GM23338 (cell line): ENCODE measurements at places on chromosomes 16 and 17.
A peak's percentile ranks its signal among the peaks of the same experiment; 100 is the strongest.

DNA sequence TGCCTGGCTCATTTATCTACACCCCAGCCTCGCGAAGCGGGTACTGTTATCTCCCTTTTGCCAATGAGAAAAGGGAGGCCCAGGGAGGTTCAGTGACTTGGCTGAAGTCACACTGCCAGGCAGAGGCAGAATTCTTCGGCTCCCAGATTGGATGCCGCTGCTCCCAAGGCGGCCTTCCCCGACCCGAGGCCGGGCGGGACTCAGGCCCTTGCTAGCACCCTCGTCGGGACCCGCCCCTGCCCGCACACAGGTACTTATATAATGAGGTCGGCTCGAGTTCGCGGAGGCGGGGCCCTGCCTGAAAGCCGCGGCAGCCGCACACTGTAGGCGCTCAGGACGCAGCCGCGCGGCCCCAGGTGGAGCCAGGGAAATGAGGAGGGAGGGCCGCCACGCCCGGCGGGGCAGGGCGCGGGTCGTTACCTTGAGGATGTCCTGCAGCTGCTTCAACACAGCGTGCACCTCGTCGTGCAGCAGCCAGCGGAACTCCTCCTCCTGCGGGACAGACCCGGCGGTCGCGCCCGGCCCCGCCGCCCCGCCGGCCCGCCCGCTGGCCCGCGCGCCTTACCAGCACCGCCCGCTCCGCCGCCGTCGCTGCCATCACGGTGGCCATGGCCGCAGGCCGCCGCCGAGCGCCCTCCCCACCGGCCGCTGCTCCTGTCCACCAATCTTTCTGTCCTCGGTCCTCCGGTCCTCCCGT is at the start of gene ROGDI:
ROGDI (minus strand) TSS at position 672 of the 697 bp plus-strand sequence; CDS start at position 610, 62 bp downstream.
- peak; percentile 96 for DNase-seq

DNA sequence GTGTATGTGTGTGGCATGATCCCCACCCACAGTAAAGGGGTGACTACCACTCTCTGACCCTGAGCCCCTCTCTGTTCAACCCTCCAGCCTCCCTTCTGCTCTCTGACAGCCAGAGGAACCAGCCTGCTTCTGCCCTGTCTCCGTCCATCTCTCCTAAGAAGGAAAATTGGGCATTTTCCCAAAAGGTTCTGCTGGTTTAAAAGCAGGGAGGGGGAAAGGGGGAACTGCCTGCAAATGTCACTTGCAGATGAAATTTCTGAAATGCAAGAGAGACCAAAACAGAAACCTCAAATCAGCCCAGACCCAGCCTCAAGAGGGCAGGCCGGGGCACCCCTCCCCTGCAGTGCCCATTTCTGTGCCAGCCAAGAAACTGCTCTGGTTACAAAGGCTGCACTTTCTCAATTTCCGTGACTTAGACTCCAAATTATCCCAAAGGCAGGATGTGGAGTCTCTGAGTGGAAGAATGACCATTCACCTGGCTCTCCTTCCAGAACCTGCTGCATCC is 197.9 kb downstream of the RBFOX3 start:
- no peak for DNase-seq

- DNase-seq = peak; percentile 76
Observed at GRCh38 chr16:17277981-17278381, 192.8 kb downstream of the XYLT1 start.

- DNase-seq = no peak
Observed at GRCh38 chr17:8856869-8857575, 10.5 kb downstream of the PIK3R6 start.

- DNase-seq = peak; percentile 52
Observed at GRCh38 chr17:7717756-7718350, 309 bp downstream of the DNAH2 start.

- no peak for DNase-seq
Observed at GRCh38 chr16:72018470-72018869, 9.9 kb downstream of the DHODH start.

DNA sequence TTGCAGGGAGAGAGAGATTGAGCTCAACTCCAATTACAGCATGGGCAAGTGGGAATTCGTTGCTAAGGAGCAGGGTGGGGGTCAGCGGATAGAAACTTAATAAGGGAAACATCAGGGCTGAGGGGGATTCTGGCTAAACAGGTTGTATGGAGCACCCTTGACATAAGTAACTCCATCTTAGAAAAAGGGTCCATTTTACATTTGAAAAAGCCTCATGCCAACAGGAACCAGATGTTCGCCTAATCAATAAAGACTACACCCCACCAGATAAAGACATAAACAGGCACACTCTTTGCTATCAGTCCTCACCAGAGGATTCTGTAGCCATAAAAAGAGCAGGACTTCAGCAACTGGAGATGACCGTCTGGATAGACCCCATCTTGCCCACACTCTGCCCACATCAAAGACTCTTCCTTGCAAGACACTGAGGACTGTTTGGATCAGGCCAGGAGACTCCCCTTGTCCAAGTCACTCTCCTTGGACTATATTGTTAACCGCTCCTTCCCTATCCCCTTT is 1.6 kb upstream of the LRRC75A start:
- no peak for DNase-seq

DNA sequence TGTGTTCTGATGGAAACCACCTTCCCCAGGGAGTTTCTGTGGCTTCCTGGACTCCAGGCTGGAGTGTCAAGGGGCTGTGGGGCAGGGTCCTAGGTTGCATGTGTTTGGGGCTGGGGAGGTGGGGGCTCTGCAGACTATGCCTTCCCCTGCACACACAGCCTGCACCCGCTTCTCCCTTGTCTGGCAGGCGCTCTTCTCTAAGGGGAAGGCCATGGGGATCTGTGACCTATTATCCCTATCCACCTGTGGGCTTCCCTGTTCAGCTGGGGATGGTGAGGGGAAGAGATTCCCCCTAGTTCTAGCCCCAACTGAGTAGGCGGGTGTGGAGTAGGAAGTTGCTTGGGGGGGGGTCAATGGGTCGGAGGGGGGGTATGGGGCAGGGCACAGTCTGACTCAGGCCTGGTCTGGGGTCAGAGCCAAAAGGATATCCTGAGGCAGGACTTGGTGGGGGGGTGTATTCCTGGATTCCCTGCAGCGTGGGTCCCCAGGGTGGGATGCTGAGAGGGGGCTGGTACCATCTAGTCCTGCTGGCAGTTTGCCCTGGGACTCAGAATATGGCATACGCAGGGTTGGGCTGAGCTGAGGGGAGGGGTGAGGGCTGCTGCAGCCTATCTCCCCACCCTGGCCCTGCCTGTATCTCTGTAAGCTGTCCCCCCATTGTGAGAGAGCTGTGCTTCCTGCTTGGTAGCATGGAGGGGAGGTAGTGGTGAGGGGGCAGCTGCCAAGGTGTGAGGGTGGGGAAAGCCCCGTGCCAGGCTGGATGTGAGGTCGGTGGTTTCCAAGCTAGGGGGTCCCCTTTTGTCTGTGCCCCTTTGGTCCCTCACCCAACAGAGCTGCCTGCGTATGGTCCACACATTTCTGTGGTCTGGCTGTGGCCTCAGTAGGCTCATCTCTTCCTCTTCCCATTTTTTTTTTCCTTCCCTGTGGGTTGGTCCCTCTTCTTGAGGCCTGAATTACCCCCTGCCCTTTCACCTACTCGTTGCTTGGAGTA is 14.7 kb downstream of the RARA start:
- DNase-seq = no peak

- peak; percentile 60 for DNase-seq
Observed at GRCh38 chr17:34443619-34444469, 80.8 kb upstream of the CCL1 start.

DNA sequence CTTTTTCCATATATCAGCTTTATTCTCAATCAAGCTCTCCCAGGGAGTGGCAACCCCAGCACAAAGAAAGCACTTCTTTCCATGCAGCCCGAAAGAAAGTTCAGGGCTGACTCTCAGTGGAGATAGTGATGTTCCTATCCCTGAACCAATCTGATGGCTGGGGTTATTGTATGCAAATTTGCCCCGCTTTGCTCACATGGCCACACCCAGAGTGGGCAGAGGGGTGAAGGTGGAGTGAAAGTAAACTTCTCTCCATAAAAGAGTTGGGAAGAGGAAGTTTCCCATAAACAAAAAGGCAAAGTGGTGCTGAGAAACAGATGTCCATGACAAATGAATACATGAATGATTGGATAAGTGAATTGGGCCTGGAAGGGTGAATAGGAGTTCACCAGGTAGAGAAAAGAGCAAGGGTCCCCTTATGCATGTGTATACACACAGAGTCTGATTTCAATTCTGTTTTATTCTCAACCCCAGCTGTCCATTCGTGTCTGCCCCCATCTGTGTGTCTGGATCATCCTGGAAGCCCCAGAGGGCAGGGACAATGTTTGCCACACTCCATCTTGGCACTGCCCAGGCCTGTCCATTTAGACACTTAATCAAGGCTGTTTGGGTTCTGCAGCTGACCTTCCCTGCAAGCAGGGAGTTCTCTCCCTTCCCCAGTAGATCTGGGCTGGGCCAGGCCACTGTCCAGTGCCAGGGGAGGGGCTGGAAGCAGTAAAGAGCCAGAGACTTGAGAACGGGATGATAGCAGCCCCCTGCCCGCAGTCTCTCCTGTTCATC is 14.1 kb upstream of the NGFR start:
- DNase-seq = no peak

- no peak for DNase-seq
Observed at GRCh38 chr16:55250701-55251100, 73.3 kb upstream of the IRX6 start.

GRCh38 chr17:39921323-39921722 is 2.9 kb upstream of the GSDMB start:
- no peak for DNase-seq

DNA sequence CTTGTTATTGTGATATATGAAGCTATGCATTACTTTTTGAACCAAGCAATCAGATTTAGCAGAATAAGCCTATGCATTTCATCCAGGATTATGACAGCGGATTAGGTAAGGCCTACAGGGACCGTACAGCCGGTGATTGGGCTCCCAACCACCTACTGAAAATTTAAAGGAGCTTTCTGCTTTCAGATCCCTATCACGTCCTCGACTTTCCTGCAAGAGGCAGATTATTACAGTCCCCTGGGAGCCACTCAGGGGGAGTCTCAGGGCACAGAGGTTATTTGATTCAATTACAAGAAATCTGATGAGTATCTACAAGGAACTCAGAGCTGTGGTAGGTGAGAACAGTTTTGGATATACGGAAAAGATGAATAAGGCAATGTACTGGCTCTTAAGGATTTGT is 80.7 kb downstream of the HS3ST3B1 start:
- DNase-seq = no peak

GRCh38 chr17:46056800-46057304 is 57.8 kb downstream of the STH start:
- peak; percentile 53 for DNase-seq

GRCh38 chr17:65398040-65398787 is 163.2 kb downstream of the AXIN2 start:
- no peak for DNase-seq

DNA sequence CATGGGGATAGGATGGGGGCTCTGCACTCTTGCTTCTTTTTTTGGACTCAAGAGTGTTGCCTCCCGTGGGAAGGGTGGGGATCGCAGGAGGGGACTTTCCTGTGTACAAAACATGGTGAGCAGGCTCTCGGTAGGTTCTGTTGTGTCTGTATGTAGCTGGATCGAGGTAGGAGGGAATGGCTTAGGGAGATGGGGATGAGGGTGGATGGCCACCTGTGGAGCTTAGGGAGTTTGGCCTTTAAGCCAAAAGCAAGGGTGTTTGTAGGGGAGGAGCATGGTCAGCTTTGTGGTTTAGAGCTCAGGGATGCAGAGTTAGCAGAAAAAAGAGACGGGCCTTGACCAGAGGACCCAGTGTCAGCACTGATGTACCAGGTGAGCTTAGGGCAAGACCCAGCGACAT is 11.0 kb upstream of the EDC4 start:
- DNase-seq = no peak

GRCh38 chr17:76565728-76566612 is 19.7 kb downstream of the ST6GALNAC2 start:
- peak; percentile 47 for DNase-seq

DNA sequence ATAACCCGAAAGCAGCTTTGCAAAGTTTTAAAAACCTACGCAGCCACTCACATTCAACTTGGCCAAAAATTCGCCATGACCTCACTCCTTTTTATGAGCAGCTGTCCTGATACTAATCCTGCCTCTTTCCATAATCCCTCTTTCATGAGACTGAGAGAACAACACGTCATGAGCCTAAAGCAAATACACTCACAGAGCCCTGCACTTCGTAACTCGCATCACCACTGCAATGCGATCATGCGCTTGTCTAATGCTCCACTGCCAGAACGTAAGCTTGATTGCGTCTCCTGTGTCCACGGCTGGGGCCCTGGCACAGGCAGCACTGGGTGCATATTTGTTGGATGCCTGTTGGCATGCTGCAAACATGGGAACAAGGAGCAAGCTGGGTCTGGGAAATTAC is 36.2 kb downstream of the CDRT4 start:
- DNase-seq = no peak

DNA sequence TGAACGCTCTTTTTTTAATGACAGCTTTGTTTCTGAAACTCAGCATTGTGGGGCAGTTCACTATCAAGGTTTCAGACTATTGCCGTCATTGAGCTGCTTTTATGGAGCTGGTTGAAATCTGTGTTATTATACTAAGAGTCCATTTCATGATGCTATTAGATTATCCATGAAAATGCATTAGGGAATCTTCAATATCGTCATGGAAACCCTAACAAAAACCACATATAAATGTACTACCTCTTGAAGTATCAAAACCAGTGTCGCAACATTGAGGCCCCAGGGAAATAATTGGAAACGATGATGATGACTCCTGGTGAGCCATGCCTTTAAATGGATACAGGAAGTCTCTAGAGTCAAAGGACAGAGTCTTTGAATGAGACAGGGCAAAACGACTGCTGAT is 231.6 kb upstream of the CPHXL start:
- no peak for DNase-seq

GRCh38 chr16:56688762-56689161 is 6.5 kb downstream of the MT1X start:
- DNase-seq = no peak

DNA sequence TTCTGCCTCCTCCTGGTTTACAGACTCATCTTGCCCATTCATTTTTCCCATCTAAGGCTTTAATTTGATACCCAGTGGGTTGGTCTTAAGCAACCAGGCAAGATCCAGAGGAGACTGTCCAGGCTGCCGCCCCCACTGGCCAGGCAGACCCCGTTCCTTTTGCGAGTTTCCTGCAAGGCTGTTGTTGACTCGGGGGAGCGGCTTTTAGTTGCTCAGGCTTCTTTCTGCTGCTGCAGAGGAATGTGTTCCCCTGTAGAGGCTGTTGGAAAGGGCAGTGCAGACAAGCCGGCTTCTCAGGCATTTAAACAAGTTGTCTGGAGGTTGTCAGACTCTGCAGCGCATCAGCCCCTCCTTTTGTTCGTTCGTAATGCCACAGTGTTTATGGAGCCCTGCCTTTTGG is 231.2 kb downstream of the PRKCA start:
- DNase-seq = peak; percentile 75

- DNase-seq = peak; percentile 52
Observed at GRCh38 chr16:81940781-81941560, 70.3 kb downstream of the SDR42E1 start.

GRCh38 chr16:51898872-51899271 is 648.1 kb downstream of the TOX3 start:
- no peak for DNase-seq

GRCh38 chr17:76408037-76408849 is 23.8 kb downstream of the SPHK1 start:
- DNase-seq = peak; percentile 85

GRCh38 chr16:70438585-70438968 is 323 bp downstream of the ST3GAL2 start:
- DNase-seq = peak; percentile 34

DNA sequence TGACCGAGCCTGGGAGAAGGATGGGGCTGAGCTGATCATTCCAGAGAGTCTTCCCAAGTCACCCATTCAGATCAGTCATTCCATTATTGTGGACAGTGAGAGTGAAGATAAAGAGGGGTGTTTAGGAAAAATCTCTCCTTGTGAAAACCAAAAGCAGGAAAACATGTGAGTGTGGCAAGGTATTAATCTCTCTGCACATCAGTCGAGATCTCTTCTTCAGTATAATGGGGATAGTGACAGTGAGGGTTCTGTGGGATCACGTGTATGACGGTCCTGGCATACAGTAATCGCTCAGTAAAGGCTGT is 35.4 kb downstream of the CHD9 start:
- no peak for DNase-seq
